ENCODE measurements at places on chromosomes 12 and 14.

DNA sequence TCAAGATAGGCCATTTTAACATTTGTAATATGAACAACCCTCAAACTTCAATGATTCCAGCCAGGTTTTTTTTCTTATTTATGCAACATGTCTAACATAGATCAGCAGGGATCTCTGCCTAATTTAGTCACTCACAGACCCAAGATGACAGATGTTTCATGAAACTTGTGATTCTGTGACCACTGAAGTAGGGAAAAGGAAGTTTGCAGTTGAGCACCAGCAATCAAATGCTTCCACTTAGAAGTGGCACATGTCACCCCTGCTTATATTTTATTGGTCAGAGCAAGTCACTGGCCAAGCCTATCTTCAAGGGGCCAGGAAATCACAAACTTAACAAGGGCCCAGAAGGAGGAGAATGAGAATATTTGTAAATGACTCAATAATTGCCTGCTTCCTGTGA, 150.6 kb downstream of the BCAT1 start:
- no peak for DNase-seq

GRCh38 chr12:57148469-57149244, 1.2 kb upstream of the LRP1-AS start:
- no peak for DNase-seq

DNA sequence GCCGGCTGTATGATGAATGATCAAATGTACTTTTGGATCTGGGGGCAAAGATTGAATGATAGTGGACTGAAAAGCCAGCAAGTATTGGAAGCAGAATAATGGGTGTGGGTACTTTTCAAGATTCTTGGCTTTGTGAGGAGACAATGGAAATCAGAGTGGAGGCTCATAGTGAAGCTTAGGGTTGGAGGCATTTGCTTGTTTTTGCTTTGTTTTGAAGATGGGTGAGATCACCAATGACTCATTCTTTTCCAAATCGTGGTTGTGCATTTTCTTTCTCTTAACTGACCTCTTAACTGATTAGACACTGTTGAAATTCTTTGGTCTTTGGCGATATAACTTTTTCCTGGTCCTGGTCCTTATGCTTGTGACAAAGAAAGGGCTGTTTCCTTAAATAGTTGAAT, 54.4 kb downstream of the PELI2 start:
- peak; percentile 39 for DNase-seq

- no peak for DNase-seq
Observed at GRCh38 chr14:102903248-102903888, 19.1 kb upstream of the AMN start.

Data from A549 (cell line).